ENCODE measurements at places on chromosomes 5 and 9. TPM values are rescaled to one million over a fixed set of nuclear protein-coding genes. Genes with fewer than 3 reads are reported as not detected.

Gene CDHR2
- not detected for total RNA-seq

Gene SPATA31A6
- not detected for total RNA-seq

Gene ARID3C
- not detected for total RNA-seq

Gene RNF183
- 4.2 TPM for total RNA-seq
